ENCODE measurements at places on chromosomes 12 and 14.

DNA sequence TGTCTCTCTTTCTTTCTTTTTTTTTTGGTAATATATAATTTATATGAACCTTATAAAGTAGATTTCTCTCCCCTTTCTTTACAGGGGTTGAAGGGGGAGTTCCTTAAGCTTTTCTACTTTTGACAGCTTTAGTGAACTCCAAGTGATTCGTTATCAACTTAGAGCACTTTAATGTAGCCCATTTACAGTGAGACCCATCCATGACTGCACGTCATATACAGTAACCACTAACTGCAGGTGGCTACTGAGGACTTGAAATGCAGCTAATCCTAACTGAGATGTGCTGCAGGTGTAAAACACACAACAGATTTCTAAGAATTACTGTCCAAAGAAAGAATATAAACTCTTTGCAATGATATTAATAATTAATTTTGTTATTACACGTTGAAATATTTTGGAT is 582 bp downstream of the LRRIQ1 start:
- peak; percentile 33 for DNase-seq

- DNase-seq: no peak
These were observed 1536.2 kb downstream of the AACS start for GRCh38 chr12:126601184-126602170.

- DNase-seq: no peak
These were observed 224.3 kb downstream of the PELI2 start for GRCh38 chr14:56342494-56342942.

DNA sequence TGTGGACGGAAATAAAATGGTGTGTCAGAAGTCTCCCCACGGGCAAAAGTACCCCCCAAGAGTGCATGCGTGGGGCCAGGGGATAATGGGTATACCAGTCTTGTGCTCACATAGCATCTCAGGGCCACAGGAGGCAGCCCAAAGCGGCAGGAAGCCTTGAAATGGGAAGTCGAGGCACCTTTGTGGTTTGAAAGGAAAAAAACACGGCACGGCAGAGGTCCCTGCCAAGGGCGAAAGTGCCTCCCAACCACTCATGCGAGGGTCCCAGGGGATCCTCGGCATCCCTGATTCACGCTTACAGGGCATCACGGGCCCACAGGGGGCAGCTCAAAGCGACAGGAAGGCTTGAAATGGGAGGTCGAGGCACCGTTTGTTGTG is 583.2 kb downstream of the ALG10 start:
- DNase-seq: no peak

DNA sequence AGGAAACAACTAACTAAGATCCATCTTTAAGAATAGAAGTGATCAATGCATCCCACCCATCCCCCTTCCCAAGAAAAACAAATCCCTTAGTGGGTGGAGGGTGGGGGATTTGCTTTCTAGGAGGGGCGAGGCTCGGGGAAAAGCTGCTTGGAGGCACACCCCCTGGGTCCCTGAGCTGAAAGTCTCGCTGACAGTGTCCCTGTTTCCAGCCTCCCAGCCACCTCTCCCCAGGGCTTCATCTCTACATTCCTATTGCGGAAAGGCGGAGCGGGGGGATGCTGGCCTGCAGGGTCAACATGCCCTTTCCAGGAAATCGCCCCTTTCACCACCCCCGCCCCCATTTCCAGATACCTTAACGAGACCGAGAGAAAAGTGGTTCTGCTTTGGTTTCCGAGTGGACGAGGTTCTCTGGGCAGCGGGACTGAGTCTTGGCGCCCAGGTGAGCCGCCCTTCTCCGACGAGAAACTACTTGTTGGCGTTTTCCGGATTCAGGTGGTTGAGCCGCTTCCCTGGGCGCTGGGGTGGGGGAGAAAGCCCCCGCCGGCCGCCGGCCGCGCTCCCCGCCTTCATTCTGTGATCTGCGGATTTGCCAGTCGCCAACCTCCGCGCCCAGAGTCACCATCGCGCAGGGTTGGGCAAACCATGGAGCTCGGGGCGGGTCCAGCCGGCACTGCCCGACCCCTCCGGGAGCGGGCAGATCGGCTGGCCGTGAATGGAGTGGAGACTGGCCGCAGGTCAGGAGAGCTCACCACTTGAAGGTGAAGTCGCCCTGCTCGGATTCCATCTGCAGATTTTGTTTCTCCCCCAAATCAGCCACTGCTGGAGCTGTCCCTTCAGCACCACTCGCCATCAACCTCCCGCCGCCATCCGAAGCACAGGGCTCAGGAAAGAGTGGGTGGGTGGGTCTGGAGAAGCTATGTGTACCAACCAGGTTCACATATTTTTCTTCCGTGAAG is 505 bp downstream of the KCNC2 start:
- DNase-seq: peak; percentile 50

DNA sequence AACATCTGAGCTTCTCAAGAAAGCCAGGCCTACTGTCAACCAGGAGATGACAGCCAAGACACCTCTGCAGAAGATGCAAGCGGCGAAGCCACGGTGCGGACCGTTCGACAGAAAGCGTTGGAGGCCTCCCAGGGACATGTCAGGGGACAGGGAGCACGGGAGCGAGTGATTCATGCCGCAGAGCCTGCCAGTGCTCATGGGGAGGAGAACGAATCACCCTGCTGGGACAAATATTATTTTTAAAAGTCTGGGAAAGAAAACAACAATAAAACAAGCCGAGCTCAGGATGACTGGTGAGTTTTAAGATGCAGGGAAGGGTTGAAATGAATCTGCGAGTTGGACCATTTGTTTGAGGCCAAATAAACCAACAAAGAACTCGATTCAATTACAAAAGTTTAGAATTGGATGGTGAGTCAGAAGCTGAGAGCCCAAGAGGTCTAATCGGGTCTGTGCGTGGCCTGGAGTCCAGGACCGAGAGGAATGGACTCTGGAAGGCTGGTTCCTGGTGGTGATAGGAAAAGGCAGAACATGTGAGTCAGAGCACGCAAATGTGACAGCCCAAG is 91.0 kb downstream of the RBM19 start:
- no peak for DNase-seq

- no peak for DNase-seq
These were observed 8.5 kb downstream of the RDH16 start for GRCh38 chr12:56948881-56949280.

- DNase-seq: no peak
These were observed 469.8 kb upstream of the SEL1L start for GRCh38 chr14:82003426-82003825.

GRCh38 chr12:5083955-5084849 is 40.5 kb downstream of the KCNA5 start:
- DNase-seq: peak; percentile 31

DNA sequence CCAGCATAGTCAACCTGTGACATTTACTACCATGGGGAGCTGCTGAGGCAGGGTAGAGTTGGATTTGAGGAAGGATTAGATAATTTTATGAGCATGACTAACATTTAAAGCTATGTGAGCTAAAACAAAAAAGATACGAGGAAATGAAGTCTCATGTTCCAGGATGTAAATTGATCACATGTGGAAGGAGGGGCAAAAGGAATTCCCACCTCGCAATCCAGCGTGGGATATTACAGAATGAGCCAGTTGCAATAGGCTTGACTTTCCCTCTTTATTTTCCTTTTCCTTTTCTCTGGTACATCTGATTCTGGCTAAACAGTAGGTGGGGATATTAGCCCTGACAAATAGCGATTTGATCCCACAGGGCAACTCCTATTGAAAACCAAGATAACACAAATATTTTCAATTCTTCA is 214.9 kb upstream of the HMGA2 start:
- DNase-seq: no peak

DNA sequence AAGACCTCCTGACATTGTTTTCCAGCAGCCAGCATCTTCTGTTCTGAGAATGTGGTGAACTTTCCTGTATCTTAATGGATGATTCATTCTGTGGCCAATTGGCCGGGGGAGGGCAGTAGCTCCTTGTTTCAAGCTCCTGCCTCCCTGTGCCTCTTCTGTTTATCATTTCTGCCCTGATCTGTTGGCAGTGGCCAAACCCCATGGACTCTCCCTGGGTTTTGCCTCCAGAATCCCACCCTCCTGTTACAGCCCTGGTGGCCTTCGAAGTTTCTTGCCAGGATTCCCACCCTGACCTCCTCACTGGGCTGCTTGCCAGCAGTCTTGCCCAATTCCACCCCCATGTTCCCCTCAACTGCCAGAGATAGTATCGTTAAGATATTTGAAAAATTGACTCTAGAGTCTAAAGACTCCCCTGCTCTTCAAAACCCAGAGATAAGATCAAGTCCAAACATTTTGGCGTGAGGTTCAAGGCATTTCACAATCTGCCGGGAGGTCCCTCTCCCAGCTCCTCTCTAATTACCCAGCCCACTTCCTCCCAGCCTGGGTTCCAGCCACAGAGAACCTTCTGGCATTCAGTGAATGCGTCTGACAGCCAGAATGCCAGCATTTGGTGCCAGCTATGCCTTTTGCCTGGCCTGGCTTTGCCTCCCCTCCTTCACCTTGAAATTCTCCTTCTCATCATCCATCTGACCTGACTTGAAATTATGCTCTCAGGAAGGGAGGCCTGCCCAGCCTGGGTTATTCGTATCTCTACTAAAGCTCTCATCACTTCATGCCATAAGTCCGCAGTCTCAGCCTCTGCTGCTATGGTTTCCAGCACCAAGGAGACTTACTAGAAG is 37.7 kb upstream of the TXNRD1 start:
- DNase-seq: no peak

- no peak for DNase-seq
These were observed 11.8 kb upstream of the NFATC4 start for GRCh38 chr14:24356208-24356607.

DNA sequence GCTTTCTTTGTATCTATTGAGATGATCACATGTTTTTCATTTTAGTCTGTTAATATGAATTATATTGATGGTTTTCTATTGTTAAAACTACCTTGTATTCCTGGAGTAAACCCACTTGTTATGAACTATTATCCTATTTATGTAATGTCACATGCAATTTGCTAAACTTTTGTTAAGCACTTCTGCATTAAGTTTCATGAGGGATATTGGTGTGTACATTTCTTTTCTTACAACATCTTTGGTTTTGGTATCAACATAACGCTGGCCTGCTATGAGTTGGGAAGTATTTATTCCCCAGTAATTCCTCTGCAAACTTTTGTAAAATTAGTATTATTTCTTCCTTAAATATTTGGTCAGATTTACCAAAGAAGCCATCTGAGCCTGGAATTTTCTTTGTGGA is 46.5 kb upstream of the AMIGO2 start:
- DNase-seq: no peak

- DNase-seq: no peak
These were observed 104.3 kb upstream of the CNTN1 start for GRCh38 chr12:40587970-40588369.

DNA sequence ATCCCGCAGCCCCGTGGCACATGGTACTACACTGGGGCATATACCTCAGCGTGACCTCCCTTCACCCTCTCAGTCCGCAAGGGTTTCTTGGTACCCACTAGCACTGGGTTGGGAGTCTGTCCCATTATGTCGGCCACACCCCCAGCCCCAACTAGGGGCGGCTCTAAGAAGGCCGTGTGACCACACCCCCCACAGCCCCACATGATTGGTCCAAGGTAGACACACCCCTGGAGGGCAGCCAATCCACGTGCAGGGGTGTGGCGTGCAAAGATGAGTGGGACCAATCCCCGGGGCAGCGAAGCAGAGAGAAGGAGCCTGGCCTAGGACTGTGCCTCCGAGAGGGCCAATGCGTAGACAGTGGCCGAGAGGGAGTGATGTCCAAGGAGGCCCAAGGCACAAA is 34.6 kb upstream of the BEGAIN start:
- no peak for DNase-seq

GRCh38 chr12:124736115-124737039 is 127.3 kb downstream of the SCARB1 start:
- DNase-seq: no peak

DNA sequence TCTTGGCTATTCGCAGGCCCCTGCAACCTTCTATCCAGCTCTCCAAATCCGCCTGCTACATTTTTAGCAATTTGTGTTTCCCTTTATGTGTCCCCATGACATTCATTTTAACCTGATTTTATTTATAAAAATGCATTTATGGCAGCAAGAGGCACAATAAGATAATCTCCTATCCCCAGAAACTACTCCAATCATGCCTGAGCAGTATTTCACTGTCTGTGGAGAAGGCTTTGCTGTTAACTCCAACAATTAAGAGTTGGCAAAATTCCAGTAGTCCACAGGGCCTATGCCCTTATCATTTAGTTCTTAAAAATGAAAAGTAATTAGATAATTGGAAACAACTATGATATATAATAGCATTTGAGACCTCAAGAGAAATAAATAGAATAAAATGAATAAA is 462.4 kb downstream of the TRHDE start:
- peak; percentile 26 for DNase-seq

DNA sequence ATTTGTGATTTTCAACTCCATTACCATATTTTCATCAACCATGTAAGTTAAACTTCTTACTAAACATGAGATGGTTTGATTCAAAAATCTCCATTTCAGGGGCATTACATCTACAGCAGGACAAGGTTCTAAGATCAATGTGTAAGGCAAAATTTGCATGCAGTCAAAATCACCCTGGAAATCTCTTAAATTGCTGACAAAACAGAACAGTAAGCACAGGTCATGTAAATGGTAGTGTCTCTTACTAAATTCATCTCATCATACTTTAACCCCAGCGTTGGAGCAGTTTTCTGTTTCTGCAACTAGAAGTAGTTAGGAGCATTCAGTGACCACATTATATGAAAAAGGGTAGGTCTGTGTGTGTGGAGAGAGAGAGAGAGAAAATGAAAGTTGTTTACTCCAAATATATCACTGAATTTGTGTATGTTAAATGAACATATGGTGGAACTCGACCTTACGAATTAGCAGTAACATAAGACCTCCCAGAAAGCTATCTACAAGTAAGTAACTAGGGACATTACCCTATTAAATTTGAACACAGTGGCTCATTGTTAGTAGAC is 227.5 kb downstream of the SSPN start:
- no peak for DNase-seq
